ENCODE measurements at places on chromosomes 3 and 15.
A peak's percentile ranks its signal among the peaks of the same experiment; 100 is the strongest.

DNA sequence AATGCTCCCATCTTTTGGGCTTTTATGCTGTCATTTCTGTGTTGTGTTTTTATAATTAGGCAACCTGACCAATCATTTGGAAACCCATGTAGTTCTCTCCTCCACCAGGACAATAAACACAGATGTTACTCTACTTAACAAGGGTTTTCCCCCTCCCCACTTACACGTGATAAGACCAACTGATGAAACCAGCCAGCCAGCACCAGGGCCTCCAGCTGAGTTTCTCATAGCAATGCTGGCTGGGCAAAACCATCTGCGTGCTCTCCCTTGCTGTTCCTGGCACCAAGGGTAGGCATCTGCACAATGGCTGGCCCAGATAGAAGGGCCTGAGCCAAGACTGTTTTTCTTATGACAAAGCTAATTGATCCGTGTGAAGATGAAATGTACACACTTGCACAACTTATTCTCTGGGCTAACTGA lies 310.4 kb downstream of the PLCL2 start:
- no peaks in the 10 kb centered on the region for H3K36me3 ChIP-seq
- H3K4me1 ChIP-seq: peaks cover 3% of the 10 kb centered on the region
- H3K4me3 ChIP-seq: no peak overlapping the region
- H3K27ac ChIP-seq: no peak overlapping the region
- peak; percentile 38 for DNase-seq

GRCh38 chr15:75840659-75841058 lies 2.6 kb upstream of the UBE2Q2 start:
- no peak for DNase-seq
- no peak overlapping the region for H3K27ac ChIP-seq
- H3K4me1 ChIP-seq: peaks cover 14% of the 10 kb centered on the region
- no peaks in the 10 kb centered on the region for H3K27me3 ChIP-seq

DNA sequence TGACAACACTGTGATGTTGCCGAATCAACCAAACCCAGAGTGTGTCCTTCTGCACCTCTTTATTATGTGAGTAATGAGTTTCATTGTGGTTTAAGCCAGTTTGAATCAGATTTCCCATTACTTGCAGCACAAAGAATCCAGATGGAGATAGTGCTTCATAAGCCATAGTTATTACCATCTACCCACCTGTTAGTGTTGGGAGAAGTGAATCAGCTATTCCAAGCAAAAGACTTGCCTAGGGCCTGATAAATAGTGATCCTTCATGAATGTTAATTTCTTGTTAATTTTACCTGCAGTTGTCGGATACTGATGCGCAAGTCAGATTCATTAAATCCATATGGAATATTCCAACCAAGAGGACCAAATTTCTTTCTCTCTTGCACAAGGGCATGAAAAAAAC lies 21.7 kb upstream of the ASB14 start:
- H3K36me3 ChIP-seq: no peaks in the 10 kb centered on the region
- H3K27me3 ChIP-seq: no peaks in the 10 kb centered on the region
- H3K27ac ChIP-seq: no peak overlapping the region
- H3K4me3 ChIP-seq: no peak overlapping the region
- no peak for DNase-seq

- no peak overlapping the region for H3K4me3 ChIP-seq
- H3K4me1 ChIP-seq: no peaks in the 10 kb centered on the region
- no peak for DNase-seq
- no peaks in the 10 kb centered on the region for H3K36me3 ChIP-seq
- H3K27ac ChIP-seq: no peak overlapping the region
Measured at GRCh38 chr15:87818756-87819155, 437.8 kb downstream of the NTRK3 start.

DNA sequence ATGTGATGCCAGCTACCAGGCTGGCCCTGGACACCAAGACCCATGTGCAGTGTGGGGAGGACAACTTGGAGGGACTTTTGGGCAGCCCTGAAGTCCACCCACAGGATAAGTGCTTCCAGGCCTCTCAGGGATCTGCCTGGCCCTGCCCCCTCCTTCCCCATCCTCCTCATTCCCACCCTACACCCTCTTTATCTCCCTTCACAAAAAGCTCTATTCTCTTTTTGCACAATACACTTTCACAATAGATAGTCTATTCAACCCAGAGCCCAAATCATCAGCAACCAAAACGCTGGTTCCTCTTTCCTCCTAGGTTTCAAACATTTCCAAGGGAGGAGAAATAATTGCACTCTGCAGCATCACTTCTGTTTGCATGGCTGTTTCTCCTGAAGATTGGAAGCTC lies 7.8 kb upstream of the ZNF710 start:
- no peaks in the 10 kb centered on the region for H3K4me1 ChIP-seq
- H3K4me3 ChIP-seq: no peak overlapping the region
- H3K27me3 ChIP-seq: no peaks in the 10 kb centered on the region
- no peak for DNase-seq
- H3K27ac ChIP-seq: no peak overlapping the region

DNA sequence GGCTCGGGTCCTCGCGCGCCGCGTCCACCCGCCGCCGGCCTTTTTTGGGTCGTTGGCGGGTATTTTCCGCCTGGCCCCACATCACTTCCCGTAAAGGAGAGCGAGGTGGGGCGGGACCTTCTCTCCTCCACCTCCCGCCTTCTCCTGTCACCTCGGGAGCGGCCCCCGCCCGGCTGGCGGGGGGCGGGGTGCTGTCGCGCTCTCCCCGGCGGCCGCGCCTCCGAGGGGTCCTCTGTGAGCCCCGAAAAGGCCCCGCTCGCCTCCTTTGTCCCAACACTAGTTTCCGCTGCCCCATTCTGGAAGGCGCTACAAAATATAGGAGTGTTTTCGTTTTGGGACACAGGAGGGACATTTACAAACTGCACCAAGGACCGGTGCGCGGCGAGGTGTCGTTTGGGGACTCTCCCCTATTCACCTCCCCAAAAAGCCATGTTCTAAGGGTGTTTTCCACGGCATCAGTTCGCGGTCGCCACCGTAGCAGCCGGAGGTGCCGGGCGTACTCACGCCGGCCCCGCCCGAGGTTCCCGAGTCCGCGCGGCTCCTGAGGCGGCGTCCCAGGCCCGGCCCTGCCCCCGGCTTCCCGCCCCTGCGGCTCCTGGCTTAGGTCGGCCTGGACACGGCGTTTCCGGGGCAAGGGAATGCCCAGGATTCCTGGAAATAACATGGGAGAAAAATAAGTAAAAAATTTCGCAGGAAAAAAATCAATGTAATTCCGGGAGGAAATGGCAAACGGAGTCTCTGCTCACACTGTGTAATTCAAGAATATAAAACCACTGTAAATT lies at the start of gene RAB27A:
Gene RAB27A, minus strand, starts transcription at position 68 of the 782 bp plus-strand sequence. CDS start 54,879 bp downstream, outside the sequence.
- H3K36me3 ChIP-seq: no peaks in the 10 kb centered on the region
- peak within 1 kb of the TSS; percentile 70 for H3K27ac ChIP-seq
- peak within 1 kb of the TSS; percentile 77 for H3K4me3 ChIP-seq
- peaks cover 11% of the 10 kb centered on the region for H3K4me1 ChIP-seq
- peak; percentile 27 for DNase-seq
- no peaks in the 10 kb centered on the region for H3K27me3 ChIP-seq

DNA sequence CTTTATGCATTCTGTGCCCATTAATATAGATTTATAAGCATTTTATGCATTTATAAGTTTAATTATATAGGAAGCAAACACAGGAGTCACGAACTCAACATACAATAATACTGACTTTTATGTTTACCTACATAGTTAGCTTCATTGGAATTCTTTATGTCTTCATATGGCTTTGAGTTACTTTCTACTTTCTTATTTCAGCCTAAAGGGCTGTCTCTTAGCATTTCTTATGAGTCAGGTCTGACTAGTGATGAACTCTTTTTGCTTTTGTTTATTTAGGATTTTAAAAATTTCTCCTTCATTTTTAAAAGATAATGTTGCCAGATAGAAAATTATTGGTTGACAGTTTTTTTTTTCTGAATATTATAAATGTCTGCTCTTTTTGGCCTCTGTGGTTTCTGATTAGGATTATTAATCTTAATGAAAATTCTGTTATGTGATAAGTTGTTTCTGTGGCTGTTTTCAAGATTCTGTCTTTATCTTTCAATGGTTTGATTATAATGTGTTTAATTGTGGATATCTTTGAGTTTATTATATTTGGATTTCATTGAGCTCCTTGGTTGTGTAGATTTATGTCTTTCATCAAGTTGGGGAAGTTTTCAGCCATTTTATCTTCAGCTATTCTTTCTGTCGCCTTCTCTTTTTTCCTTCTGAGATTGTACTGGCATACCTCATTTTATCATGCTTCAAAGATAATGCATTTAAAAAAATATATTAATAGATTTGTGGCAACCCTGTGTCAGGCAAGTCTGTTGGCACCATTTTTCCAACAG lies 54.3 kb downstream of the ATP2C1 start:
- H3K27ac ChIP-seq: no peak overlapping the region
- H3K4me1 ChIP-seq: no peaks in the 10 kb centered on the region
- no peaks in the 10 kb centered on the region for H3K27me3 ChIP-seq
- no peak overlapping the region for H3K4me3 ChIP-seq

DNA sequence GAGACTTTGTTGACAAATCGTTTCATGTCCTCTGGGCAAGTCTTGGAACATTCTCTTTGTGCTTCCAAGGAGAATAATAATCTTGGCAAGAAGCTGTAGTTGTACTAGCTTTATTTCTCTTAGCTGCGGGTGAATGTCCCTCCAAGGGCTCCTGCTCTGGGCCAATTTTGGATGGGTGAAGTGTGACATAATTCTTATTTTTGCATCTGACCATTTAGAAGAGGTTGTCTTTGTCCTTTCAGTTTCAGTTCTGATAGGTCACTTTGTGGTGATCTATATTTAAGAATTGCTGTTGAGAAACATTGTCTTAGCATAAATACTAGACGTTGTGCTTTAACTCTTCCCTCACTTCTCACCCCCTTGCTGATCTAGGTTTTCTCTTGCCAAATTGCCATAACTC lies 164.8 kb upstream of the RORA start:
- H3K4me3 ChIP-seq: no peak overlapping the region
- DNase-seq: no peak
- no peak overlapping the region for H3K27ac ChIP-seq
- no peaks in the 10 kb centered on the region for H3K27me3 ChIP-seq

DNA sequence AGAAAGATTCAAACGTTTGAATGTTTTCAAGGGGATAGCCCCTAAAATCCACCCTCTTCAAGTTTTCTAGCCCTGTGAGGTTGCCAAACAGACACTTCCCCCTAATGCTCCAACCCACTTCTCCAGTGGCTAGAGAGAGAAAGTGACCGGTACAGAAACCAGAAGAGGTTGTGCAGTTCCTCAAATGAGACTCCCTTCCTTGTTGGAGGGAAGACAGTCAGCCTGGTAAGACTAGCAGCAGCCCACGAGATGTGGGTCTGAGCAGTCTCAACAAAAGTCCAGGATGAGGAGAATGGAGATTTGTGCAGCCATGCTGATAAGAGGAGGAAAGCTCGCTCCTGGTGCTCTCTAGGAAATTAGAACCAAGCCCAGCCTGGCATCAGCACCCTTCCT lies 222.8 kb upstream of the TPRG1 start:
- peaks cover 26% of the 10 kb centered on the region for H3K4me1 ChIP-seq
- H3K27ac ChIP-seq: peak overlapping the region; percentile 97
- no peak for DNase-seq
- H3K36me3 ChIP-seq: no peaks in the 10 kb centered on the region

DNA sequence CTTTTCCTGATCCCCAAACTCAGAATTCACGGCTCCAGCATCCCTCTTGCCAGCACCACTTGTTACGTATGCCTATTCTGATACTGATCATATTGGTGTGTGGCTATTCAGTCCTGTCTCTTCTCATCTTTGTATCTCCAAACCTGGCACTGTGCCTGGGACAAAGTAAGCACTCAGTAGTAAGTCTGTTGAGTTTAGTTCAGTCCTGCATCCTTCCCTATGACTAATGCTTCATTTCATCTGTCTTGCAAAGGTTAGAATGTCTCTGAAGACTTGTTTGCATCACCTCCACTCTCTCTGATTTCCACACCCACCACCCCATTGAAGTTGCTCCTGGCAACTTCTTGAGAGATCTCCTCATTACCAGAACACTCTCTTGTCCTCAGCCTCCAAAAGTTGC lies 80.3 kb downstream of the HMG20A start:
- H3K4me3 ChIP-seq: no peak overlapping the region
- peaks cover 59% of the 10 kb centered on the region for H3K4me1 ChIP-seq
- H3K27ac ChIP-seq: no peak overlapping the region
- no peaks in the 10 kb centered on the region for H3K27me3 ChIP-seq

- H3K4me3 ChIP-seq: peak overlapping the region; percentile 12
- no peaks in the 10 kb centered on the region for H3K27me3 ChIP-seq
- peaks cover 6% of the 10 kb centered on the region for H3K4me1 ChIP-seq
Measured at GRCh38 chr15:47196048-47196447, 521.3 kb upstream of the SEMA6D start.

- no peak overlapping the region for H3K4me3 ChIP-seq
- H3K36me3 ChIP-seq: no peaks in the 10 kb centered on the region
- H3K27me3 ChIP-seq: no peaks in the 10 kb centered on the region
- H3K27ac ChIP-seq: no peak overlapping the region
- DNase-seq: no peak
Measured at GRCh38 chr3:25460751-25461150, 32.7 kb downstream of the RARB start.

GRCh38 chr3:183781246-183781645 lies 44.1 kb downstream of the MAP6D1 start:
- H3K4me1 ChIP-seq: no peaks in the 10 kb centered on the region
- no peak overlapping the region for H3K27ac ChIP-seq
- no peaks in the 10 kb centered on the region for H3K27me3 ChIP-seq
- no peak for DNase-seq

GRCh38 chr3:196918968-196919367 lies 23.4 kb downstream of the NCBP2 start:
- H3K4me3 ChIP-seq: no peak overlapping the region
- no peaks in the 10 kb centered on the region for H3K27me3 ChIP-seq
- DNase-seq: no peak
- no peak overlapping the region for H3K27ac ChIP-seq

- no peak overlapping the region for H3K4me3 ChIP-seq
- no peaks in the 10 kb centered on the region for H3K36me3 ChIP-seq
- no peak overlapping the region for H3K27ac ChIP-seq
- peaks cover 15% of the 10 kb centered on the region for H3K4me1 ChIP-seq
Measured at GRCh38 chr3:72303926-72304325, 519.0 kb upstream of the PROK2 start.

GRCh38 chr15:100721758-100722550 lies 119.6 kb downstream of the ASB7 start:
- no peak overlapping the region for H3K4me3 ChIP-seq
- no peak overlapping the region for H3K27ac ChIP-seq
- peaks cover 9% of the 10 kb centered on the region for H3K4me1 ChIP-seq
- no peaks in the 10 kb centered on the region for H3K36me3 ChIP-seq
- no peak for DNase-seq

DNA sequence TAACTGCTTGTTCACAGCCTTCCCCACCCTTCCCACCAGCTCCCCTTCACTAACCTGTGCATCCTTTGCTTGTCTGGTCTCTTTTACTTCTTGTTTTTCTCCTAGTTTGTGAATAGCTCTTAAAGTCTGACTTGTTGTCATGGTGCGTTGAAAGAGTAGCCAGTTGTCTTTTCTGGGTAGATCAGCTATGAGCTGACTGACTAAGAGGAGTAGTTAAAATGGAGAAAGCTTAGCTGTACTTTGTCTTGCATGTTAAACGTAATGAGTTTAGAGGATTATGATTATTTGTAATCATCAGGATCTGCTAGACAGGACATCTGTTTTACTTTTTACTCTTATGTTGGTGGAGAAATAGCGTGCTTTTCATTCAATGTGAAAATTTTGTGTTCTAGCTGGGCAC lies 35.9 kb downstream of the ATP2C1 start:
- H3K27me3 ChIP-seq: no peaks in the 10 kb centered on the region
- no peak for DNase-seq
- H3K4me1 ChIP-seq: no peaks in the 10 kb centered on the region
- H3K4me3 ChIP-seq: no peak overlapping the region
